ENCODE measurements at places on chromosomes 3 and 15.
A peak's percentile ranks its signal among the peaks of the same experiment; 100 is the strongest.

DNA sequence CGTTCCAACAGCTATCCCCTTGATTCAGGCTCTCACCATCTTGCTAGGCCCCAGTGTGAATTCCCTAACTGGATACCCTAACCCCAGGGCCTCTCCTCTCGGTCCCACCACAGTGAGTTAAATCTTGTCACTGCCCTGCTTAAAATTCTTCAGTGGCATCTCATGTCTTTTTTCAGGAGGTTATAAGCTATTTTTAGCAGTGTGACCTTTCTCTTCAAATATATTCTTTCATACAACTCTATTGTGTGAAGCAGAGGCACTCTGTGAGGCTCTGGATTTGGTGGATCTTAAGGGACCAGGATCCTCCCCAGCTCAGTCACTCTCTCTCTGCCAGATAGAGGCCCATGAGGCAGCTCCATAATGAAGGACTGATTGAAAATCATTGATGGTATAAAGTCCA, 760.4 kb downstream of the NTRK3 start:
- DNase-seq, result no peak

- DNase-seq, result no peak
Observed at GRCh38 chr3:50122661-50123391, 32.3 kb upstream of the SEMA3F start.

- no peak for DNase-seq
Observed at GRCh38 chr3:13389378-13389777, 30.7 kb downstream of the NUP210 start.

- DNase-seq, result no peak
Observed at GRCh38 chr3:155441026-155441425, 147.5 kb upstream of the STRIT1 start.

DNA sequence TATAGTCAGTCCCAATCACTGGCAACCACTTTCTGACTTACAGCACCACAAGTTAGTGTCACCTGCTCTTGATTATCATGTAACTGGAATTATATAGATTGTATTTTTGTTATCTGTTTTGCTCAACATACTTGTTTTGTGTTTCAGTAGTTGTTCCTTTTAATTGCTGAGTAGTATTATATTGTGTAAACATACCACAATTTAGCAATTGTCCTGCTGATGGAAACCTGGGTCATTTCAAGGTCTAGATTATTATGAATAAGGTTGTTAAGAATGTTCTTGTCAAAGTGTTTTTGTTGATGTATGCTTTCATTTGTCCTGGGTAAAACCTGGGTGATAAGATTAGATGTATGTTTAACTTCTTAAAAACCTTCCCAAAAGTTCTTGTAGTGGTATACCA, 82.1 kb upstream of the MELTF start:
- DNase-seq, result no peak

GRCh38 chr3:43735618-43736017, 44.9 kb downstream of the ABHD5 start:
- no peak for DNase-seq

DNA sequence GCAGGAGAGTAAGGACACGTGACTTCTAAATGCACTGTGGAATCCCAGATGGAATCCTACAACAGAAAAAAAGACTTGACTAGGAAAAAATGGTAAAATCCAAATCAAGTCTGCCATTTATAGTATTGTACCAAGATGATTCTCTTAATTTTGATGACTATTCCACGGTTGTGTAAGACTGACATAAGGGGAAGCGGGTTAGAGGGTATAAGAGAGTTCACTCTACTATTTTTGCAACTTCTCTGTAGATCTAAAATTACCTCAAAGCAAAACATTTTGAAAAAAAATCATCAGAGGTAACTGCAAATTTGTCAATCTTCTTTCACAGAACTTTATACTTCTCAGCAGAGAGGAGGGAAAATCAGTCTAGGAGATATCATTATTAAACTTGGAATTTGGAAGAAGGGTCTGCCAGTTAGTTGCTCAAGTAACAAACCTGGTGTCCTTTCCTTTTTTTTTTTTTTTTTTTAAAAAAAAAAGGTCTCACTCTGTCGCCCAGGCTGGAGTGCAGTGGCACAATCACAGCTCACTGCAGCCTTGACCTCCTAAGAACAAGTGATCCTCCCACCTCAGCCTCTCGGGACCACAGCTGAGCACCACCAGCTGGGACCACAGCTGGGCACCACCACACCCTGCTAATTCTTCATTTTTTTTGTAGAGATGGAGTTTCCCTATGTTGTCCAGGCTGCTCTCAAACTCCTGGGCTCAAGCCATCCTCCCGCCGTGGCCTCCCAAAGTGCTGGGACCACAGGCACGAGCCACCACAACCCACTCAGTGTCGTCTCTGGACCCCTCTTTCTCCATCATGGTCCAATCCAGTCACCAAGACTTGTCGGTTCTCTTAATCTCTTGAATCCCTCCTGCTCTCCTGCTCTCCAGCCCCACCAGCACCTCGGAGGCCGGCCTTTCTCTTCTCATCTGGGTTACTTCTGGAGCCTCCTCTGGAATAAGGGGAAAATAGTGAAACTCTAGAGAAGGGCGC, 14.9 kb upstream of the HES1 start:
- DNase-seq, result no peak

GRCh38 chr3:158249183-158249582, 139.3 kb downstream of the RSRC1 start:
- no peak for DNase-seq

- DNase-seq, result no peak
Observed at GRCh38 chr15:77717333-77717990, 84.8 kb upstream of the LINGO1 start.

DNA sequence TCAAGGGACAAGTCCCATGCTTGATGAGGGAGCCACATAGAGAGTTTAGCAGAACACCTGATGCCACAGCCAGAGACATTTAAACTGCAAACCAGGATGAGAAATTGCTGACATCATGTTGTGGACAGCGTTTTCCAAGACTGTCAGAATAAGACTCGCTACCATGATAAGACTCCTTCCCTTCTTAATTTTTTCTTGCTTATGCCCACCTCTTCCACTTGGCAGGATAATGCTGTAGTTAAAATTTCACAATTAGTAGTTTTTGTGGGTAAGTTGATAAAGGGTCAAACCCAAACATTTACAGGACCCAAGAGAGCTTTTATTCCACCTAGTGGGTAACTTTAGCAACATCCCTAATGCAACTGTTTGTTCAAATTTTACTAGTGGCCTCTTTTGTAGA, 3.0 kb upstream of the PIAS1 start:
- no peak for DNase-seq

DNA sequence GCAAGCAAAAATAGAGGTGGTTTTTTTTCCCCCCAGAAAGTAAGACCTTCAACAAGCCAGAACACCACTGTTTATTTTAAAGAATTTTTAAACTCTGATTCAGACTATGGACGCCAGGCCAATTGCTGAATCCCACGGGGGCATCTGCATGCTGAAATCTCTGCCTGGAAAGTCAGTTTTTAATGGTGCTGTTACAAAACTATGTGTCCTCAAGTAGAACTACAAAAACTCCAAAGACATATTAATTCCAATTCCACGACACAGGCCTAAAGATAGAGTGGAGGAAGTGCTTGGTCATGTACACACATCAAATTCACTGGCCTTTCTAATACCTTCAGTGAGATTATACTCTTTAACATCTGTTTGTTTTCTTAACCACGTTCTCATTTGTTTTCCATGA, 490.5 kb upstream of the NR2F2 start:
- DNase-seq, result no peak

DNA sequence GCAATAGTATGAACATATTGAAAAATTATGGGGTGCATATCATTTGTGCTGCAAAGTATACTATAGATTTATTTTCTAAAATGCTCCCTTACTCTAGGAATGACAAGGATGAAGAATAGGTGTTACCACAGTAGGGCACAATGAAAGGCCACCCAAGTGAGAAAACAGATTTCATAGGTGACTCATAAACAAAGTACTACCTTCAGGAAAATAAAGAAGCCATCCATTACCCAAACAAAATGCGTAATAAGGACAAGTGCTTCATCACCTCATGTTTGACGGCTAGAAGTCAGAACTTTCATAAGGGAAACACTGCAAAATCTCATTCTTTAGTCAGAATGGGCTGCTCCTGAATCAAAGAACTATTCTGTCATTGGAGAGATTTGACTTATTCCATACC, 116.6 kb downstream of the MFSD1 start:
- DNase-seq, result no peak

DNA sequence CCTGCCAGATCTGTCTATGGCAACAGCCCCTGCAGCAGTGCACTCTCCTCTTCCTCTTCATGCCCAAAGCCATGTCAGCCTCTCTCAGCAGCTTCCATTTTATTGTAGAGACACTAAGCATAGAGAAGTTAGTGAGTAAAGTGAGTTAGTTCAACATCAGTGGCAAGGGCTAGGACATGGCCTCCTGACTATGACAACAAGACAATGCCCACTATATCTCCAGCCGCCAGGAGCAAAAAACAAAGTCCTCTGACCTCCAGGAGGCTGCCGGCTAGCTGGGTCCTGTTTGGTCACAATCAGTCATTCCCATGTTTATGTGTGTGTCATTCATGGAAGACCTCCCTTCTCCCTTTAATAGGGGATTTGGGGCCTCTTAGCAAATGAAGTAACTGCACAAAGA, 14.9 kb downstream of the NR1I2 start:
- DNase-seq, result no peak

GRCh38 chr3:62379321-62379798, 6.0 kb upstream of the FEZF2 start:
- DNase-seq, result no peak

DNA sequence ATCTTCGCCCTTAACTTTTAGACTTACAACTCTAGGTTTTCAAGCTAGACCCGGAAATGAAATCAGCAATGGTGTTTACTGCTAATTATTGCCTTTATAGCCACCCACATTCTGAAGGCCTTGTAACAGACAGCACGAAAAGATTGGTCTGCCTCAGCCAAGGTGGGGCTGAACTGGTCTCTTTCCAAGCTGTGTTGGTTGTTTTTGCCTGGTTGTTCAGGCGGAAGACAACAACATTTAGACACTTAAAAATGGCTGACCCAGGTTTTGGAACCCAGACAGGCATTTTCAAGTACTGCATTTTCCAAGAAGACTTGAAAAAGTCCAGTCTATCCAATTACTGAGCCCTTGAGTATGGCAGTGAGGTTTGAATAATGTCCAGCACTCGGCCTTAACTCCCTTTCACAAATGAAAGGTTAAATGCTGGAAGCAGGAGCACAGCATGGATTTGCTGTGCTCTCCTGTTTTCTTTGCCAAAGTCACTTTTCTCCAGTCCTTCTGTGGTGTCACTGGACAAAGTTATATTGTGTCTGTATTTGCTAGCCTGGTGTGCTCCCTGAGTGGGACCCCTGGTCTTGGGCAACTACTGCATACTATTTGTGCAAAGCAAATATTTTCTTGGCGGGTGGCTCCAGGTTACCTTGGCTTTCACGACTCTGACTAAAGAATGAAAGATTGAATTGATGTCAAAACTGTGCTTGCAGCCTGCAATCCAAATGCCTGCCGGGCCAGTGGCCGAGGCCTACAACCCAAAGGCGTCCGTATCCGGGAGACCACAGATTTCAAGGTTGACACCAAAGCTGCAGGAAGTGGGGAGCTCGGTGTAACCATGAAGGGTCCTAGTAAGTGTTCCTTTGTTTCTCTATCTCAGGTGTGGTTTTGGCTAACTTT, 93.5 kb downstream of the FLNB start:
- DNase-seq, result no peak

DNA sequence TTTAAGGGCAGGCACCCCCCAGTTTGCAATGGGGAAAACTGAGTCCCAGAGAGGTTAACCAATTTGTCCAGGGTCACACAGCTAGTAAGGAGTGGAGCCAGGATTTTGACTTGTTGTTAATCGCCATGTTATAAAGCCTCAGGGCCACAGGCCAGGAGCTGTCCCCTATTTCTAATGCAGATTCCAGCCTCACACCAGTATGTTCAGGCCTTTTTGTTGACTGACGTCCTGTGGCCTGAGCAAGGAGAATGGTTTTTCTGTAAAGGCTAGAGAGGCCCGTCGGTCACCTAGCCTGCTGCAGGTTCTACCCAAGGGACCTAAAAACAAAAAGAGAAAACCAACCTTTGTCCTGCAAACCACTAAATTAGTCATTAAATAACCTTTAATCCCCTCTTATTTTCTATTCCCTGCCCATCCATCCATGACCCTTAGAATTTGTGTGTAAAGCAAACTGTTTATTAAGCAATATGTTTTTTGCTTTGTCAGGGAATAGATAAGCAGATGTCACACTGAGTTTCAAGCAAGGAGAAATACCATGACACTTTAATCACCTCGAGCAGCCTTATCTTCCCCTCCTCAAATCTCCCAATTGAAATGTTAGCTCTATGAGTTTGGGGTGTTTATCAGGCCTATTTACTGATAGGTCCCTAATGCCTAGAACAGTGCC, 14.1 kb downstream of the ACOX2 start:
- no peak for DNase-seq

- peak; percentile 46 for DNase-seq
Observed at GRCh38 chr3:151171145-151171757, 31.8 kb downstream of the GPR171 start.

Data from left colon (tissue), 2 donors.